ENCODE measurements at places on chromosomes 5 and 9.

DNA sequence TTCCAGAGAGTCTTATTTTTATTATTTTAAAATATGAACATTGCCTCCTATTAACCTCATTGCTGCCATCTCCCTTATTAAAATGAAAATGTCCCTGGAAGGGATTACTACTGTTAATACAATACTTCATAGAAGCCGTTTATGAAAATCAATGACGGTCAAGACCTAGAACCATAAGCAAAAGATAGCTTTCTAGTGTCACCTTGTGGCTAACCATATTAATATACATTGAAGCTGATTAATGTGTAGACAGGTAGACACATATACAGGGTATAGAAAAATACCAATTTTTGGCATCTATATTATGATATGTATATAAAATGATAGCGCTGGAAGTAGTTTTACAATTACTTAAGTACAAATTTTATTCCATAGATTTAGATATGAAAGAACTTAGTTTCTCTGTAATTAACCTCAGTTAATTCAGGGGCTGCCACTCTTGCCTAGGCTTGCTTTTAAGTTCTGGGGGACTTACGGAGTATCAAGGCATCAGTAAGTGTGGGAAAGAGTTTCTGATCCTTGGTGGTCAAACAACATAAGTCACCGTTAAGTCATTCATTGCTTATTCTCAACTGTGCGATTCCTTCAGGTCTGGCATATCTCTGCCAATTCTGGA is 2.5 kb upstream of the YTHDC2 start:
- DNase-seq, result no peak

DNA sequence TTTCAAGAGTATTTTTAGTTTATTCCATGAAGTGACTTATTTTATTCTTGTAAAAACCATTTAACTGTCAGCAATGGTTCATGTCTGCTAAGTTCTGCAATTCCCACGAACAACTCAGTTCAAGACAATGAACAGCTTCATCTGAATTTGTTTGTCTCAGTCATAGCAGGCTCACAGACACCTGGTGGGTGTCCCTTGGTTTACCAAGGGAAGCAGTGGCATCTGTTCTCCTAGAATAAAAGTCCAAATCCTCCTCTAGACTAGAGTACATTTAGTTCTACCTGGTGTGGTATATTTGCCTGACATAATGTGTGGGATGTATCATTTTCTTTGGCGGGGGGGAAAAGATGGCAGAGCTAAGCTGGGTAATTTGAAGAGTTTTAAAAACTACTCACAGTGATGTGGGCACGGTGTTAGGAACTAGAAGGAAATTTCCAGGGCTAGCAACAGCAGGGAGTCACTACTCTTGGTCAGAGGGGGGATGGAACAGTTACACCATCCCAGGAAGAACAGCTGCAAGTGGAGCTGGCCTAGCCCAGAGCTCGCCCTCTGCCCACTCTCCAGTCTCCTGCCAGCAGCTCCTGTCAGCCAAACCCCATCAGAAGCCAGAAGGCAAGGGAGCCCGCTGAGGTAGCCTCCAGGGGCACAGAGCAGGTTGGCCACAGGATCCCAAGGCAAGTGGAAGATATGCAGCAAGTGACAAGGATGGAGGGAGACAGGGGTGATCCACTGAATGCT is 100.3 kb downstream of the PJA2 start:
- no peak for DNase-seq

DNA sequence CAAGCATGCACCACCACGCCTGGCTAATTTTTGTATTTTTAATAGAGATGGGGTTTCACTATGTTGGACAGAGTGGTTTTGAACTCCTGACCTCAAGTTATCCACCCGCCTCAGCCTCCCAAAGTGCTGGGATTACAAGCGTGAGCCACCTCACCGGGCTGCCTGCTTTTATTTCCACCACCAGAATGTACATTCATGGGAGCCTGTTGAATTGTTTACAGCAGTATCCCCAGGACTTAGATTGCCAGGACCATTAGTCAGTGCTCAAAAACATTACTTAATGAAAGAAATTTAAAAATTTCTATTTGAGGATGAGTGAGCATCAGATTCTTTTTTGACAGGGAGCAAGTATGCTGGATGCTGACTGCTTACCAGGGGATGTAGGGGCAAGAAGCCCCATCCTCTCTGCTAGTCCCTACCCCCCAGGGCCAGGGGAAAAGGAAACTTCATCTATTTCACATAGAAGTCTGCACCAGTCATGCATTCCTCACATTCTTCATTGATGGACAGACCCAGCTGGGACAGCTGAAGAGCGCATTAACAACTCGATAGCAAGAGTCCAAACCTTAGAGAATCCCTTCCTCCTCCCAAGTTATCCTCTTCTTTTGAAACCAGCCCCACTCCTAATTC is 10.3 kb upstream of the RGMB start:
- no peak for DNase-seq

GRCh38 chr5:52997424-52997823 is 8.3 kb downstream of the ITGA2 start:
- no peak for DNase-seq

- no peak for DNase-seq
These were observed 209.1 kb downstream of the ASTN2 start for GRCh38 chr9:117205806-117206205.

DNA sequence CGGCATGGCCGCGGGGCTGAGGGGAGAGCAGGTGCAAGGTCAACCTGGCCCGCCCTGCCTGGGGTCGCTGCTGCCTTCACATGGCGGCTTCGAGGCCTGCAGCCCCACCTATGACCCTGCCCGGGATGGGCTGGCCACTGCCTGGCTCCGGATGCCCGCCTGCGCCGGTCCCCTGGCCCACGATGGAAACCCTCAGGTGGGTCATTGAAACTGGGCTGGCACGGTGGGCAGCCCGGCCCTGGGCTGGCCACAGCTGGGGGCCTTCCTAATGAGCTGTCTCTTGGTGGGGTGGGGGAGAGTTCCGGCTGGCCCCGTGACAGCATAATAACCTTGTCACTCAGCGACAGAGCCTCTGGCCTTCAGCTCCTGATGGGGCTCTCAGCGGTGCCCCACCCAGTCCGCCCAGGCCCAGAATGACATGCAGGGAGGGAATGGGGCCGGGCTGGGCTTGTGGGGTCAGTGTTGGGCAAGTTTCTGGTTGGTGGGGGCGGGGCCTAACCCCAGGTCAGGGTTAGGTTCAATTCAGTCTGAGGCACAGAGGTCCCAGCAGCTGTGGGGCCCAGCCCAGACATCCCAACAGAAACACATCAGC is at the start of gene CCDC187:
Gene CCDC187, minus strand, starts transcription at position 270 of the 592 bp plus-strand sequence. Its CDS starts 264 bp downstream, at position 6.
- DNase-seq, result no peak

GRCh38 chr5:58958701-58959100 is 375.8 kb downstream of the RAB3C start:
- no peak for DNase-seq

- DNase-seq, result no peak
These were observed 179.7 kb upstream of the FBXL17 start for GRCh38 chr5:108561416-108562204.

Data from naive thymus-derived CD4-positive, alpha-beta T cell (primary cell).